Thymus (tissue), 14 donors: ENCODE measurements at places on chromosomes 11 and 22. TPM values are rescaled to one million over a fixed set of nuclear protein-coding genes. Genes with fewer than 3 reads are reported as not detected.

The NAALADL1 gene
- total RNA-seq: 5.1 TPM

The CCDC82 gene
- total RNA-seq: 15.8 TPM

The TCN2 gene
- total RNA-seq: 3.6 TPM

The NRXN2 gene
- 0.85 TPM for total RNA-seq

The CATSPER1 gene
- 0.14 TPM for total RNA-seq

The OTOG gene
- total RNA-seq: 0.09 TPM

The MOGAT2 gene
- total RNA-seq: 0.14 TPM

The OR52H1 gene
- total RNA-seq: 0.05 TPM

The FAM111A gene
- total RNA-seq: 60.5 TPM

The OR56A1 gene
- not detected for total RNA-seq

The AMOTL1 gene
- total RNA-seq: 31.8 TPM

The FGF3 gene
- total RNA-seq: 0.19 TPM

The HIC2 gene
- 3.2 TPM for total RNA-seq

The ACR gene
- total RNA-seq: not detected

The GRK3 gene
- total RNA-seq: 20.2 TPM

The MICALL1 gene
- 5.5 TPM for total RNA-seq

The GRM5 gene
- 0.05 TPM for total RNA-seq

The MMP8 gene
- 2.0 TPM for total RNA-seq

The CLDN5 gene
- total RNA-seq: 8.9 TPM

The VSIG10L2 gene
- total RNA-seq: 0.09 TPM

The TRMU gene
- total RNA-seq: 27.4 TPM

The C11orf86 gene
- total RNA-seq: not detected

The DKK3 gene
- total RNA-seq: 7.5 TPM

The EMID1 gene
- total RNA-seq: 4.7 TPM
